ENCODE measurements at places on chromosomes 2 and 18.

- DNase-seq: no peak
These were observed 184.9 kb downstream of the AGAP1 start for GRCh38 chr2:235678712-235679111.

- DNase-seq: no peak
These were observed 1130.0 kb downstream of the RPIA start for GRCh38 chr2:89821455-89821945.

- DNase-seq: no peak
These were observed 26.9 kb upstream of the DNMT3A start for GRCh38 chr2:25368660-25369059.

- DNase-seq: no peak
These were observed 806.4 kb upstream of the FANCL start for GRCh38 chr2:59047373-59047995.

DNA sequence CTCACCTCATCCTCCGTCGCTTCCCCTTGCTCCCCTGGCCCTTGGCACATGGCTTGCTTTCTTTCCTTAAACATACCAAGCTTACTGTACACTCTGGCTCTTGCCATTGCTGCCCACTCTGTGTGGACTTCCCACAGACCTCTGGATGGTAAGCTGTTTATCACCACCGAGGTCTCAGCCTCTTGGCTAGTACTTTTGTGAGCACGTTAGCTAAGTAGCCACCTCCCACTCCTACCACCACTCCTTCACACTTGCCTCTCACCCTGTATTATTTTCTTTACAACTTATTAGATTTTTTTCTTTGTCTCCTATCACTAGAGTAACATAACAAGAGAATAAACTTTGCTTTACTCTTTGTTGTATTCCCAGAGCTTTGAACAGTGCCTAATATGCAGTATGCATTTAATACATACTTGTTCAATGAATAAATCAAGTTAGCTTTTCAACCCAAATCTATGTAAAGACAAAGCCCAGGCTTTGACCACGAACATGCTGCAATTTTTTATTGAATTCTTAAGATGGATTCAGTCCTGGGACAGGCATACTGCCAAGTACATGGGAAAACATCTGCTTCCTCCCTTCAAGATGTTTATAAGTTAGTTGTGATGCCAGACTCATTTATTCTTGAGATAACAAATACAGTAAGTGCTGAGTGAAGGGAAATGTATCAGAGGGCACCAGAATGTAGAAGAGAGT lies 25.0 kb upstream of the MSGN1 start:
- DNase-seq: no peak
